ENCODE measurements at places on chromosomes 1 and 21.
A peak's percentile ranks its signal among the peaks of the same experiment; 100 is the strongest.

GRCh38 chr1:88062650-88063153 lies 621.4 kb upstream of the PKN2 start:
- H3K27ac ChIP-seq, result no peak overlapping the region
- no peaks in the 10 kb centered on the region for H3K36me3 ChIP-seq
- H3K27me3 ChIP-seq, result no peaks in the 10 kb centered on the region
- DNase-seq, result no peak

DNA sequence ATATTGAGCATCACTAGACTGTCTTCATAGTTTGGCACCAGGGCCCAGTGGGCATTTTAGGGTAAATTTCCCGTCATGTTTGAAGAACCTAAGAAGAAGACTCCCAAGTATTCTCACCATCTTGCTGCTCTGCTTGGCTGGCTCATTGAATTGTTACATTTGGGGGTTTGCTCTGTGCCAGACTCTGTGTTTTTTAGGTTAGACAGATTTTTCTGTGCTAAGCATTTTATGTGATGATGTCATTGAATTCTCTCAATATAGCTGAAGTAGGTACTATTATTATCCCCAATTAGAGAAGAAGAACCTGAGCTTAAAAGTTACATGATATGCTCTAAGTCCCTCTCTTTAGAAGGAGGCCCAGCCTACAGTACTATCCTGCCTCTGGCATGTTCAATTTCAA lies 28.0 kb upstream of the DNASE2B start:
- no peaks in the 10 kb centered on the region for H3K27me3 ChIP-seq
- DNase-seq, result no peak
- H3K4me3 ChIP-seq, result no peak overlapping the region
- H3K27ac ChIP-seq, result no peak overlapping the region
- H3K36me3 ChIP-seq, result no peaks in the 10 kb centered on the region

DNA sequence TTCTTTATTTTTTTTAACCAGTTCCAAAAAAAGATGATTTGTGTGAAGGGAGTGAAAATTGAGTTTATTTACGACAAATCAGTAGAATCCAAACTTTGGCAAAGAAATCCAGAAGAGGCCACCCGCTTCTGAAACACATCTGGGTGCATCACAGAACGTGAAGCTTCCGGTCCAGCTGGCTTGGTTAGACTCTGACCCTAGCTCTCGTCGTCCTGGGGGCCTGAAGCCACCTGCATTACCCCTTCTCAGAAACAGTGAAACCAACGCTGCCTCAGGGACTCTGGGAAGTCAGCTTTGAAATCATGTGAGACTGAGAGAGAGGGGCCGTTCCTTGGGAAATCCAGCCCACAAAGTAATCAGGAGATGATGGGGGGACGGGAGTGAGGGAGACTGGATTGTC lies 21.8 kb downstream of the AJAP1 start:
- DNase-seq, result no peak
- H3K36me3 ChIP-seq, result no peaks in the 10 kb centered on the region

- H3K27me3 ChIP-seq, result no peaks in the 10 kb centered on the region
- H3K4me3 ChIP-seq, result no peak overlapping the region
- peak overlapping the region; percentile 61 for H3K27ac ChIP-seq
- no peaks in the 10 kb centered on the region for H3K36me3 ChIP-seq
- peaks cover 16% of the 10 kb centered on the region for H3K4me1 ChIP-seq
Measured at GRCh38 chr1:89310505-89310904, 37.8 kb upstream of the GBP5 start.

- H3K27me3 ChIP-seq, result peaks cover 6% of the 10 kb centered on the region
- no peak for DNase-seq
- no peak overlapping the region for H3K27ac ChIP-seq
- H3K4me3 ChIP-seq, result no peak overlapping the region
- no peaks in the 10 kb centered on the region for H3K36me3 ChIP-seq
Measured at GRCh38 chr1:46183926-46184557, 7.8 kb upstream of the P3R3URF start.

DNA sequence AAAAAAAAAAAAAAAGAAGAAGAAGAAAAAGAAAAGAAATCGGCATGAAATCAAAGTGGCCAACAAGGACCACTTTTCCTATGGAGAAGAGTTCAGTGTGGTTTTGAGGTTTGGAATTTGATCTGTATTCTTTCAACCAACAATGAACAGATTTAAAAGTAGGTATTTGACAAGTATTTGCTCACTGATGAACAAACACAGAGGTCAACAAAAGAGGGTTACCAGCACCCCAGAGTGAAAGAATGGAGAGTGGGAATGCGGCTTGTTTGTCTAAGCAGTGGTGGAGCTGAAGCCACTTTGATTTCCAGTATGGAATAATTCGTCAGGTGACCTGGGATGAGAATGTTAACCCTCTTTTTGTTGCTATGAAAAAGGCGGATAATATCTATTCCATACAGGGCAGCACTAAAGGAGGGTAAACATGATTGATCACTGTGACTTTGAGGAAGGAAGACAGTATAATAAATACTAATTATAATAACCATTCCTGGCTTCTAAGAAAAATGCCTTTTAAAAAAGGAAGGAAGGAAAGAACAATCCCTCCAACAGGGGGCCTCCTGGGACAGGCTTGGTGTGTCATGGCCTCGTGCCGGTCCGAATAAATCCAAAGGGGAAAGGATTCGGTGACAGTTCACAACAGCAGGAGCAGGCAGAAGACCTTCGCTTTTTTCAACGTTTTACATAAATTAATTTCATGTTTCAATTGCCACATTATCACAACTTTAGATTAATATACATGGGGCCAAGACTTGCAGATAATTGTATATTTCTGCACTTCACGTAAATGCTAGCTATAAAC lies 37.2 kb upstream of the SIM2 start:
- no peak for DNase-seq
- H3K36me3 ChIP-seq, result no peaks in the 10 kb centered on the region
- no peak overlapping the region for H3K27ac ChIP-seq
- H3K27me3 ChIP-seq, result peaks cover 9% of the 10 kb centered on the region
- no peaks in the 10 kb centered on the region for H3K4me1 ChIP-seq

GRCh38 chr1:219223496-219223895 lies 49.8 kb downstream of the LYPLAL1 start:
- no peaks in the 10 kb centered on the region for H3K27me3 ChIP-seq
- no peaks in the 10 kb centered on the region for H3K4me1 ChIP-seq
- no peak for DNase-seq

DNA sequence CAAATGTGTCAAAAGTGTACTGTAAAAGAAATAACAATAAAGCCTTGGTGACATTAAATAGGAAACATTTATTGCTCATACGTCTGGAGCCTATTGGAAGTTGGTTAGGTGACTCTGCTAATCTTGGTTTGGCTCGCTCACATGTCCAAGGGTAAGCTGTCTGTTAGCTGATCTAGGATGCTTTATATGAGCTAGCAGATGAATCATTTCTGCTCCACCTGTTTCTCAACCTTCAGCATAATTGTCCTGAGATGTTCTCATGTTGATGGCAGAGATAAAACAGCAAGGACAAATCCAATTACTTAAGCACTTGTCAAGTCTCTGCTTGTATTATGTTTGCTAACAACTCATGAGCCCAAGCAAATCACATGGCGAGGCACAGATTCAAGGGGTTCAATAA lies 56.0 kb upstream of the CD53 start:
- H3K36me3 ChIP-seq, result no peaks in the 10 kb centered on the region
- H3K4me1 ChIP-seq, result no peaks in the 10 kb centered on the region
- no peak for DNase-seq
- H3K27me3 ChIP-seq, result no peaks in the 10 kb centered on the region

DNA sequence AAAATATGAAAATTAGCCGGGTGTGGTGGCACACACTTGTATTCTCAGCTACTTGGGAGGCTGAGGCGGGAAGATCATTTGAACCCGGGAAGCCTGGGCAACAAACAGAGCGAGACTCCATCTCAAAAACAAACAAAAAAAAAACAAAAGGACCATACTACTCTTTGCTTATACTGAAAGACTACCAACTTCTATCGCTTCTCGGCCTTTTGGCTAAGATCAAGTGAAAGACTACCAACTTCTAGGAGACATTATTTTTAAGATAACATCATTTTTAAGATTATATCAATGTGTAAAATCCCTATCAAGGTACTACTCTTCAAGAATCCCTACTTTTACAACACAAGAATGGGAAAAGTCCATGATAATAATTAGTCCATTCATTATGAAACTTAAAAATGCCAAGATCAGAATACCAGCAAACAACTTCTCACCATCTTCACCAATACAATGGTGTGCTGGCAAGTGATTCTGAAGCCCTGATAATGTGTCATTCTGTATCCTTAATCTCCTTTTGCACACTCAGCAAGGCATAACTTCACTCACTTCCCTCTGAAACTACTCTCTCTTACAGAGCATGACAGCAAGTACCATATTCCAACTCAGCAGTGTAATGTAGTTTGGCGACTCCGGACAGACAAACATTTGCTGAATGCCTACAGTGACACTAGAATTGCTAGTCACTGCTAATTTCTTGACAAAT lies 1.7 kb downstream of the PTP4A2 start:
- peak overlapping the region; percentile 70 for H3K27ac ChIP-seq
- H3K4me1 ChIP-seq, result peaks cover 61% of the 10 kb centered on the region
- no peaks in the 10 kb centered on the region for H3K27me3 ChIP-seq
- no peaks in the 10 kb centered on the region for H3K36me3 ChIP-seq
- H3K4me3 ChIP-seq, result peak overlapping the region; percentile 72
- no peak for DNase-seq

DNA sequence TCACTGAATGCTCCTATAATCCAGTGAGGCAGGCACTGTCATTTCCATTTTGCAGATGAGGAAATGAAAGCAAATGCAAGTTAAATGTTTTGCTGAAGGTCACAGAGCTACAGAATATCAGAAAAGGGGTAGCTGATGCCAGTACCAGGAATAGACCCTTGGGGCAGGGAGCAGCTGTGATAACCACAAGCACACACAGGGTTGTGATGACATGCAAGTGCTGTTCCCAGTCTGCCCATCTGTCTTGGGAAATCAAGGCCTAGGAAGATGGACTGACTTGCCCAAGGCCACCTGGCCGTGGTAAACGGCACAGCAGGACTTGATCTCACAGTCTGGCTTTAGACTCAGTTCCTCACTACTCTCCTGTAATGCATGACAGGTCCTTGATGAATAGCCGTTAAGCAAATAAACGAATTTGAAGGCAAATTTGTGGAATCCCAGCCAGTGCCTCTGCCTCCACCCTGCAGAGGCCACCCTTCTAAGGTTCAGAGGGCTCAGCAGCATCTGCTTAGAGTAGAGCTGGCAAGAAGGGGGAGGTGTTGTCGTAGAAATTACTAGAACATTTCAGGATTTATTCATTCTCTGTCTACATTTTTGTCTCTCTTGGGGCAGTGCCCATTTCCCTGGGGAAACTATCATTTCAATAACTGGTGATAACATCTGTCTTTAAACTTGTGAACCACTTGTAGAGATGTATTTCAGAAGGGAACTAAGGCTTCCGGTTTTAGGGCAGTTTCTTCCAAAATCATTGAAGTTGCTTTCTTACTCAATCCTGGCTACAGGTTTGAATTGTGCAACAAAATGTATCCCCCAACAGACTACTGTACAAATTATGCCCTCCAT lies 53.2 kb upstream of the MRPS6 start:
- no peak overlapping the region for H3K4me3 ChIP-seq
- no peaks in the 10 kb centered on the region for H3K36me3 ChIP-seq
- H3K27me3 ChIP-seq, result no peaks in the 10 kb centered on the region

DNA sequence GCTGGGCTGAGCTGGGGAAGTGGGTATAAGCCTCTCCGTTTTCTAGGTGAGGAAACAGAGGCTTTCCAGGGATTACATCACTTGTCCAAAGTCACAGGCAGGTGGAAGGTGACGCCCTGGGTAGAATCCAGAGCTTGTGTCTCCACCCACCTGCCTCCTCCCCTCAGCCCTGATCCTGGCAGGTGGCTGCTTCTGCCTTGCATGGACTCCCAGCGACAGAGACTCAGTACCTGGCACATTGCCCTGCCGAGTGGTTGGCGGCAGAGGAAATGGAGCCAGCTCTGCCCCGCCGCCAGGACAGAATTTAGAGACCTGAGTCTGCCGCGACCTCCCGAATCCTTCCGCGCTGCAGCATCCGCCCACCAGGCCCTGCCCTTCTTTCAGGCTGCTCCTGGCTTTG lies 2.1 kb downstream of the PLA2G2E start:
- H3K27me3 ChIP-seq, result no peaks in the 10 kb centered on the region
- no peaks in the 10 kb centered on the region for H3K36me3 ChIP-seq
- no peak overlapping the region for H3K4me3 ChIP-seq

DNA sequence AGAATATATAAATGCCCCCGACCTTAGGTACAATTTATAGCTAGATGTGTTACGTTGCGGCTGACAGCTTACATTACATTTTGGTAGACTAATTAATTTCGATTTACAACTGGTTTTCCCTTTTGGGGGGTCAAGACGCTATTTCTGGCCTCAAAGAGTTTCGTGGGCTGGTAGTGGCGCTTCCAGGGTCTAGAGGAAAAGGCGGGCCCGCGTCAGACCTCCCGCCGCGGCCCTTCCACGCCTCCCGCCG lies 391 bp downstream of the IFT25 start:
- H3K4me3 ChIP-seq, result peak overlapping the region; percentile 84
- DNase-seq, result no peak
- no peaks in the 10 kb centered on the region for H3K36me3 ChIP-seq
- peaks cover 29% of the 10 kb centered on the region for H3K4me1 ChIP-seq
- peak overlapping the region; percentile 75 for H3K27ac ChIP-seq

- H3K36me3 ChIP-seq, result no peaks in the 10 kb centered on the region
- no peak overlapping the region for H3K27ac ChIP-seq
- H3K4me1 ChIP-seq, result peaks cover 43% of the 10 kb centered on the region
- no peaks in the 10 kb centered on the region for H3K27me3 ChIP-seq
- DNase-seq, result peak; percentile 36
Measured at GRCh38 chr1:10507111-10507879, 32.5 kb downstream of the PEX14 start.

DNA sequence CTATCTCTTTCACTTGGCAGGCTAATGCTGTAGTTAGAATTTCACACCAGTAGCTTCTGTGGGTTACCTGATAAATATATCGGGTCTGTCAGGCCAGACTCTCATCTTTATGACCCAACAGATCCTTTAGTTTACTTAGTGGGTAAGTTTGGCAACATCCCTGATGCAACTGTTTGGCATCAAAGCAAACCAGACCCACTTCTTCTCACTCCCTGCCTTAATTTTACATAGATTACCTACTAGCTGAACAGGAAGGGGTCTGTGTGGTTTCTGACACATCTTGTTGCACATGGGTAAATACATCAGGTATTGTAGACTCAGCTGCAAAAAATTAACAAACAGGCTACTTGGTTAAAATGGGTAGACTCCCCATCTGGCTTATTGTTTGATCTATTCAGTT lies 3.2 kb upstream of the GUK1 start:
- no peak for DNase-seq
- H3K27me3 ChIP-seq, result peaks cover 10% of the 10 kb centered on the region
- H3K4me3 ChIP-seq, result no peak overlapping the region
- H3K36me3 ChIP-seq, result peaks cover under 1% of the 10 kb centered on the region
- peaks cover 7% of the 10 kb centered on the region for H3K4me1 ChIP-seq
- H3K27ac ChIP-seq, result peak overlapping the region; percentile 52
